ENCODE measurements at places on chromosomes 11 and 22.

- DNase-seq, result no peak
Observed at GRCh38 chr22:37115032-37115431, 5.5 kb upstream of the TMPRSS6 start.

GRCh38 chr11:125062218-125062930 lies 731 bp upstream of the SLC37A2 start:
- DNase-seq, result peak; percentile 7

DNA sequence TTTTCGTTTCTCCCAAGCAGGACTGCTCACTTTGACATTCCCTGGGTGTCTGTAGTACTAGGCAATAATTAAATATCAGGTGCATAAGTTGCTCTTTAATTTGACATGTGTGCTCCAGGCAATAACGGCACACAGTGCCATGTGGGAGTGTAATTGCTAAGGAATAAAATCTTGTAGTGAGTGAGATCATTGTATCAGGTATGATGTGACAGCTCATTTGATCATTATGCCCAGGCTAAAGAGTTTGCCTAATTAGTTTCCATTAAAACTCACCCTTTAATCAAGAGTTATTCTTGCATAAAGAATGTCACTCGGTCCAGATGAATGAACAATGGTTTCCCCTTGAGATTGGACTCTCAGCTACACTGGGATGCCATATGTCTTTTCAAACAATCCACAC lies 220.0 kb downstream of the INSC start:
- DNase-seq, result no peak

DNA sequence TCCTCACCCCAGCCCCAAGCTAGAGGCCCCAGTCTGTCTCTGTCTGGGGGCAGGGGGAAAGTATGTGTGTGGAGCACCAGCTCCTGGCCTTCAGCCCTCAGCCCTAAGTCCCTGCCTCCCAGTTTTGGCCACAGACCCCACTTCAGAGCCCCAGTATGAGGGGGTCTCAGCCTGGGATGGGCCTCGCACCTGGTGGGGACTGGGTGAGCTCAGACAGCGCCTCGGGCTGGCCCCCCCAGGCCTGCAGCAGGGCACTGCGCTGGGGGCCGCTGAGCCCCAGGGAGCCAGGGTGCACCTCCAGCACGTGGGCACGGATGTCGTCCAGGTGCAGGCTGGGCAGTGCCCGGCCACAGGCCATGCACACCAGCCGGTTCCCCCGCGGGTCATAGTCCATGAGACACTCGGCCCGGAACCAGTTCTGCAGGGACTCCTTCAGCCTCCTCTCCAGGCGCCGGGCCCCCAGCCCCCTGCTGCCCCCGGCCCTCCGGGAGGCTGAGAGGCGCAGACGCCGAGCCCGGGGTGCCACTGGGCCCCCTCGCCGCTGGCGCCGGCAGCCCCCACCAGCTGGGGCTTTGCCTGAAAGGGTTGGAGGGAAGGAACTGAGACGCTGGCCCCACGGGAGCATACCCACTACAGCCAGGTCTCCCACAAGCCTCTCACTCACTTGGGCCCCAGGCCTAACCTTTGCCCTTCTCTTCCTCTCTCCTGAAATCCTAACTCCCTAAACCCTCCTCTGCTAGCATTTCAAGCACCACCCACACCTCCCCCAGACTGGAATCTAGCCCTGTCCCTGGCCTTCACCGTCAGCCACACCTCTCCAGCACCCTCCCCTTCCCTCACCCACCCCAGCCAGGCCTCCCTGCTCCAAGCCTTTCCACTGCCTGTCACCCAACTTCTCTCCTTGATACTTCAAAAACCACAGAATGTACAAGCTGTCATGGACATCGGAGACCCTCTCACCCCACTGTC lies 3.6 kb downstream of the ZFTA start:
- DNase-seq, result no peak

DNA sequence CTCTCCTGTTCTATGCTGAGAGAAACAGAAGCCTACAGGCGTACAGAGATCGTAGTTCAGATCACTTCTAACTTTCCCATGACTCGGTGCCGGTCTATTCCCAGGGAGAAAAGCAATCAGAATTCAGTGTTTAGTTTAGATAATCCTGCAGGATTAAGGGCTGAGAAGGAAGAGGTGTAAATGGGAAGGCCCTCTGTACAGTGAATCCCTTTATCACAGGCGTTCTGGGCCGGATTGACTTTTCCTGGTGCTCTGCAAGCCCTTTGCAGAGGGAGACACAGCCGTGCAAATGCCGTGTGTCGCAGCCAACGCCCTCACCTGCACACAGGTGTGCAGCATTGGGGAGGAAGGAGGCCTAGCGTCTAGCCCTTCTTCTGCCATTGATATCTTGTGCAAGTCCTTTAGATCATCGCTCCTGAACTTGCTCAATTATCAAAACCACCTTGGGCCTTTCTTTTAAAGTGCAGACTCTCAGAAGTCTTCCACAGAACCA lies 90.6 kb downstream of the DSCAML1 start:
- no peak for DNase-seq

- no peak for DNase-seq
Observed at GRCh38 chr22:29559030-29559429, 5.5 kb upstream of the THOC5 start.

DNA sequence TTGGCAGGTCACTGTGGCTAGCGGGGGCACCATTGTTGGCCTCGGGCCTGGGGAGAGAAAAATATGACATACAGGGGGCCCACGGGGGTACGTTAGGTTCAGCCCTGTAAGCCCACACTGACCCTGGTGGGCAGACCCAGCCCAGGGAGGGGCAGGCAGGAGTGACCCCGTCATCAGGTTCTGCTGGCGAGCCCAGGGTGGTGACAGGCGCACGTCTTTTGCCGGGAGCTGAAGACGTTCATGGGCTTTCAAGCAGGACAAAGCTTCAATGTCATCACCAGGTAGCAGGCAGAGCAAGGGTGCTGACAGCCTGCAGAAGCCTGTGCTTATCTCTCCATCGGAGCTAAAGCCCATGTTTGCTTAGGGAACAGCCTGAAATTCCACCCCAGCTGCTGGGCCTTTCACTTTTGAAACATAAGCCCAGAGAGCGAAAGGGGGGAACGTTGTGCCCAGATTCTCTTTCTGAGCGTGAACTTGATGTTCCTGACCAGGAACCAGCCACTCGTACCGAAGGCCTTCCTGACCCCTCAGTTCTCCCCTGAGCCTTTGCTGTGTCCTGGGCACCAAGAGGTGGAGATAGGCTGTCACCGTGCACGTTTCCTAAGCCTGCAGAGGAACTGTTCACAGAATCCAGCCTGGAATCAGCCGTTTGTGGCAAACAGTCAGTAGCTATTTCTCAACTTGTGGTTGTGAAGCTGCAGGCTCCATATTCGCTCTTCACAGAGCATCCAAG lies 74.0 kb upstream of the ATXN10 start:
- DNase-seq, result no peak

- DNase-seq, result peak; percentile 56
Observed at GRCh38 chr22:32206774-32207758, 2.2 kb upstream of the RFPL2 start.

DNA sequence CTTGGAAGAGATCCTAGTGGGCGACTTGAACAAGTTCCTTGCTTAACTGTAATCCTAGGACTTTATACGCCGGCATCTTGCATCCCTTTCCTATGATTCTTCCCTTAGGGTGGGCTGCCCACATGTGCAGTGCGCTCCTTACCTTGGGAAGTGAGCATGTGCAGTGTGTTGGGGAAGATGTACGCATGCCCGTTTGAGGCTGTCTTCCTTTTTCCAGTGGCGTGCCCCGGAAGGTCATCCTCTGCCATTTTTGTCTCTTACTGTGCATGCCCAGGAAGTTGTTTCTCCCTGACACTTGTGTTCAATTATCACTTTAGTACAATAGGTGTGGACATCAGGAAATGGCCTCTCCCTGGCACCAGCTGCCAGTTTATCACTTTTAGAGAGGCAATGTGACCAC lies 936.5 kb downstream of the TBC1D22A start:
- DNase-seq, result no peak

- DNase-seq, result no peak
Observed at GRCh38 chr22:17152340-17152739, 6.7 kb downstream of the HDHD5 start.

GRCh38 chr11:1536065-1536843 lies 35.8 kb downstream of the DUSP8 start:
- no peak for DNase-seq

GRCh38 chr11:86765203-86765602 lies 35.1 kb upstream of the PRSS23 start:
- DNase-seq, result no peak

- no peak for DNase-seq
Observed at GRCh38 chr11:71305451-71306125, 53.2 kb upstream of the SHANK2 start.

- no peak for DNase-seq
Observed at GRCh38 chr11:117438371-117439000, 110.8 kb downstream of the CEP164 start.

DNA sequence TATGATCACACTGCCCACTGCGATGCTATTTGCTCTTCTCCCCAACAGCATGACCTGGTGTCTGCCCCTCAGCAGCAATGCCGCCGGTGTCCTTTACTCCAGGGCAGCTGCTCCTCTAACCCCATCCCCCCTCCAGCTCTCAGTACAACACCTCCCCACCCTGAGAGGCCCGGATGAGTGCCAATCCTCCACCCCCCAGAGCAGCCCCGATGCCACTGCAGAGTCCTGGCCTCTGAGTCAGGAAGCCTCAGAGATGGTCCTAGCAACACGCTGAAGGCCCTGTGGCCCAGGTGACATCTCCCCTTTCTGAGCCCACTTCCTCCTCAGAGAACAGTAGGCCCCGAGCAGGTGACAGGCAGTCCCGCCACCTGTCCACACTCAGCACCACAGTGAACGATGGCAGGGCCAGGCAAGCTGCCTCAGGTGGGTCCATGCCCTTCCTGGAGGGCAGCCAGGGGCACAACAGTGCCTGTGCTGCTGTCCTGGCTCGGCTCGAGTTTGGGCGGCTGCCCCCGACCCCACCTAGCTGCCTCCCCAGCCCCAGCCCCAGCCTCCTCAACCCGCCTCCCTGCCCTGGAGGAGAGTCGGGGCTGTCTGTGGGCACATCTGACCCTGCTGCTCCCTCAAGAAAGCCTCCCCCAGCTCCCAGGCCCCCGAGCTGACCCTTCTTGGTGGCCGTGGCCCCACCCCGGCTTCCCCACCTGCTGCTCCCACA lies 3.9 kb upstream of the NDUFS8 start:
- no peak for DNase-seq

GRCh38 chr22:50009765-50010675 lies 2.5 kb downstream of the IL17REL start:
- DNase-seq, result no peak

DNA sequence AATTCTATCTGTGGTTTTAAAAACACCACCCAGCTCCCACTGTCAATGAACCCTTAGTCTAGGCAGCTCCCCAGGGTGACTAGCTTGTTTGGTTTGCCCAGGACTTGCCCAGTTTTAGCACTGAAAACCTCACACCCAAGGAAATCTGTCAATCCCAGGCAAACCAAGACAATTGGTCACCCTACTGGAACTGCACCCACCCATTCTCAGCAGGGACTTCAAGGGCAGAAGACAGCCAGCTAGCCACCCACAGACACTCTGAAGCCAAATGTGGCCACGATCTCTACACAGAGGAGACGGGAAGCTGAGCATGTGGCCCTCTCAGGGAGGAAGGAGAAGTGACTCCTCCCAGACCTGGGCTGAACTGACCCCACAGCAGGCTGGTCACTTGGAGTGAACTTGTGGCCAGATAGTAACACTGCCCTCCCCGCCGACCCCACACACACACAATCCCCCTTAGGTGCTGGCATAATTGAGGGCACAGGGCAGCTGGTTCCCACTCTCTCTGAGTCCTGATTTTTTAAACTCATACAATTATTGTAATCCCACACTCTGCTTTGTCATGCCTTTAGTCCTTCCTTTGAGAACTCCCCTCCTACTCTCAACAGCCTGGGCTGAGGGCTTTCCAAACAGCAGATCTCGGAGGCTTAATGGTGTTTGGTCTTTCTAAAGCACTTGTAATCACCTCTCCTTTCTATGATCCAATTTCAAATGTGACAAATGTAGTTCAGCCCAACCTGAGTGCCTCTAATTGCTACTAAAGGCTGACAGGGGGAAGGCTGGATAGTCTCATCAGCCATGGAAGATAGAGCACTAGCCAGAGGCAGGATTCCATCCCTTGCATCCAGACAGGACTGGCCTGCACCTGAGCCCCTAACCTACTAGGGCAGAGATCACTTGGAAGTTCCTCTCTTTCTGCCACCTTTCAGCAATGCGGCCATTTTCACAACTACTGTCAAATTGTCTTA lies 74.7 kb upstream of the DRD2 start:
- DNase-seq, result no peak

- no peak for DNase-seq
Observed at GRCh38 chr11:111355956-111356659, 23.0 kb downstream of the POU2AF1 start.
